ENCODE measurements at places on chromosomes 6 and 20. TPM values are rescaled to one million over a fixed set of nuclear protein-coding genes. Genes with fewer than 3 reads are reported as not detected.

The OPRL1 gene
- 0.48 TPM for total RNA-seq

The DDRGK1 gene
- 87.1 TPM for total RNA-seq

The KCNQ2 gene
- 0.86 TPM for total RNA-seq

The SNAP25 gene
- 22.0 TPM for total RNA-seq

The CPNE1 gene
- total RNA-seq = 209 TPM

The NOTCH4 gene
- total RNA-seq = 0.49 TPM

The ARMH2 gene
- total RNA-seq = not detected

The CCM2L gene
- 0.62 TPM for total RNA-seq

The SLC16A10 gene
- total RNA-seq = 0.28 TPM

The PRR18 gene
- total RNA-seq = 0.07 TPM

The ENPP5 gene
- not detected for total RNA-seq

The DDO gene
- total RNA-seq = 0.07 TPM

The CPXM1 gene
- total RNA-seq = not detected

The MCHR2 gene
- not detected for total RNA-seq

The VNN1 gene
- 0.11 TPM for total RNA-seq

All from A549 treated with DMSO at 1 μM for 4 hours (cell line).